ENCODE measurements at places on chromosomes 3 and 15.

GRCh38 chr3:45981346-45982074 lies 14.1 kb downstream of the FYCO1 start:
- DNase-seq: no peak

- DNase-seq: peak; percentile 55
These were observed 3.1 kb downstream of the GP5 start for GRCh38 chr3:194395778-194396538.

GRCh38 chr3:187737368-187738070 lies 7.7 kb downstream of the BCL6 start:
- DNase-seq: no peak

DNA sequence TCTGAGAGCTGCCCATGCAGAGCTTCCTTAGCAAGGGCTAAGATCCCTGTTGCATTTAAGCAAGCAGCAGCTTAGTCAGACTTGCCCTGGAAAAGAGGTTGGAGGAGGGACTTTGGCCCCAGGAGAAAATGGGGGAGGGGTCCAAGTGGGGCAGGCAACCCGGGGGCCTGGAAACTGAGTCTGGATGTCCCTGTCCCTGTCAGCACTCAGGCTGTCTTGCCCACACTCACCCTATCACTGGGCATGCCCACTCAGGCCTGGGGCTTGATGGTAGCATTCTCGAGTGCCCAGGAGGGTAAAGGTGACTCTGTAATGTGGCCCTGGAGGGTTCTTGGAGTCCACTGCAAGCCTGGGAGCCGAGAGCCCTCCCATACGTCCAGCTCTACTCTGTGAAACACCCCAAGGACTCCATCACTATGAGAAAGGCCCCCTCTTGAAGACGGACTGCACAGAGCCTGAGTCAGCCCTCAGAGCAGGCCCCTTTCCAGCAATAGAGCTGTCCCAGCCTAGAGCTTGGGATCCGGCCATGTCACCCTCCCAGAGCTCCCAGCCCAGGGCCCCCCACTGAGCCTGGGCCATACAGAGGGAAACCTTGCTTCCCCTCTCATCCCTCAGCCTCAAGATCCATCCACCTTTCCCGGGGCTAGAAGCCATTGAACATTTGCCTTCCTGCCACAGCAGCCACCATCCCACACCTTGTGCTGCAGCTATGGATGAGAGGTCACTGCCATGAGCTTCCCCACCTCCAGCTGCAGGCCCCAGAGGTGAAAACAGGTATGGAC lies 13.4 kb downstream of the MYL3 start:
- peak; percentile 5 for DNase-seq

DNA sequence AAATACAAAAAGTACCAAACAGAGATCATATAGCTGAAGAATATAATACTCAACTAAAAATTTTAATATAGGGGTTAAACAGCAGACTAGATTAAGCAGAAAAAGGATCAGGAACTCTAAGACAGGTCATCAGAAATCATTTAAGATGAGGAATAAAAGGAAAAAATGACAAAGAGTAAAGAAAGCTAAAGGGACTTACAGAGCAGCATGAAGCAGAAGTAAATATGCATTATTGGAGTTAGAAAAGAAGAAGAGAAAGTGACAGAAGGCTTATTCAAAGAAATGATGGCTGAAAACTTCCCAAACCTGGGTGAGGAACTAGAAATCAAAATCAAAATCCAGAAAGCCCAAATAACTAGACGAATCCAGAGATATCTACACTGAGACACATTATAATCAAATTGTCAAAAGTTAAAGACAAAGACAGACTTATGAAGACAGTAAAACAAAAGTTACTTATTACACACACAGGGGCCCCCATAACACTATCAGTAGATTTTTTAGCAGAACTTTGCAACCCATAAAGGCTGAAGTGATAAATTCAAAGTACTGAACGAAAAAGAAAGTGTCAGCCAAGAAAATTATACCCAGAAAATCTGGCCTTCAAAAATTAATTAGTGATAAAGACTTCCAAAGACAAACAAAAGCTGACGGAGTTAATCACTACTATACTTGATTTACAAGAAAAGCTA lies 95.6 kb downstream of the SCAPER start:
- no peak for DNase-seq

DNA sequence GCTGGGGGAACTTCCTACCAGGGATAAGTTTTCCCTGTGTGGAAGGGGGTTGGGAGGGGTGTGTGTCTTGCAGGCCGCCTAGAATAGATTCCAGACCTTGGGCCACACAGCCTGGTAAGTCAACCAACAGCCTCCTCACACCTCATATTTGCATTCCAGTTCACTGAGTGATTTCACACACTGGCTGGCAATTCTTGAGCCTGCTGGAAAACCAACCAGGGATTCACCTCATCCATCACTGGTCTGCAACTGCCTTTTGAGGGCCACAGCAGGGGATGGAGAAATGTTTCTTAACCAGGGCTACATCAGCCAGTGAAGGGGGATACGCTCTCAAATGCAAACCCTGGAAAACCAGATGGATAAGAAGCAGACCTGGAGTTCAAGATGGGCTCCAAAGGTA lies 2.0 kb downstream of the FSTL1 start:
- DNase-seq: no peak

DNA sequence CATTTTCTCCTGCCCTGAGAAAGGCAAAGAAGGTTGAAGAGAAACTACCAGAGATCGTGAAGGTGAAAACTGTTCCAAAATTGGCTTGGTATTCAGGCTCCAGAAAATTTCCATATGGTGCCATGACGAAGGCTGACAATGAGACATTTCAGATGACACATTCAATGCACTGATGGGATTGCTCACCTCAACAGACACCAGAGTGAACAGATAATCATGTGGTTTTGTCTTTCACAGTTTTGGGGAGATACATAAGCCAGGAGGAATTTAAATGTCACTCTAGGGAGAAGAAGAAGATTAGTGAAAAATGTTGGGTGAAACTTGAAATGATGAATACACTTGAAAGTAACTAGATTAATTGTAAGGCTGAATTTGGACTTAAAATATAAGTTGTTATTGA lies 339.7 kb upstream of the EPHA3 start:
- DNase-seq: no peak

DNA sequence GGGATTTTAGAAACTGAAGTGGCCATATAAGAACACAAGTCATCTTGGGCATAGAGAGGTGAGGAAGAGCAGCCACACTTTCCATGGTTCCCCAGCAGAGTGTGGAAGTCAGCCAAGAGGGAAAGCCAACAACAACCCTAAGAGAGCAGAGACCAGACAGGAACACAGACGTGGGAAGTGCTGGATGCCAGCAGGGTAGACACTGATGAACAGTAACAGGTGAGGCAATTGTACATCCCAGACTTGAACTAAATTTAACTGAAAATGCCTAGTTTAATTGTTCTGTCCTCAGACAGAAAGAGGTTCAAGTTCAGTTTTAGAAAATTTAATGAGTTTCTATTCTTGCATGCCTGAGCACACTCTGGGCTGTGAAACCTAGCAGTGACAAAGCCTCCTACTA lies 212.1 kb downstream of the ATP8B4 start:
- DNase-seq: no peak

DNA sequence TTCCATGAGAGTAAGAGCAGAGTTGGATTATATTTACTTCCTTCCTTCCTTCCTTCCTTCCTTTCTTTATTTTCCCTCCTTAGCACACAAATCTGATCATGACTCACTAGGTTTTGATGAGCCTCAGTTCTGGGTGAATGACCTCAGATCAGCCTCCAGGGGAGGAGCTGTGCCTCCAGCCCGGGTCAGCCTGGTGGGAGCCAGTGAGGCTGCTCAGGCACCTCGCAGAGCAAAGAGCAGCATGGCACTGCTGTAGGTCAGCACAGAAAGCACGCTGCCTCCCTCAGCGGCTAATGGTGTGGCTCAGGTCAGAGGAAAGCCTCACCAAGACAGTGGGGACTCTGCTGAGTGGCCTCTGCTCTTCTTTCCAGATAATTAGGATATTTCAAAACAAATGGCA lies 108.5 kb downstream of the SYNPR start:
- DNase-seq: no peak

GRCh38 chr3:77039606-77040171 lies at the start of gene ROBO2:
Gene ROBO2, plus strand, starts transcription at chr3:77040099. Its CDS starts 687 bp downstream, at chr3:77040786.
- no peak for DNase-seq

GRCh38 chr3:14413381-14414071 lies 11.1 kb downstream of the SLC6A6 start:
- no peak for DNase-seq

GRCh38 chr15:25864966-25865365 lies 1.8 kb upstream of the ATP10A start:
- no peak for DNase-seq

DNA sequence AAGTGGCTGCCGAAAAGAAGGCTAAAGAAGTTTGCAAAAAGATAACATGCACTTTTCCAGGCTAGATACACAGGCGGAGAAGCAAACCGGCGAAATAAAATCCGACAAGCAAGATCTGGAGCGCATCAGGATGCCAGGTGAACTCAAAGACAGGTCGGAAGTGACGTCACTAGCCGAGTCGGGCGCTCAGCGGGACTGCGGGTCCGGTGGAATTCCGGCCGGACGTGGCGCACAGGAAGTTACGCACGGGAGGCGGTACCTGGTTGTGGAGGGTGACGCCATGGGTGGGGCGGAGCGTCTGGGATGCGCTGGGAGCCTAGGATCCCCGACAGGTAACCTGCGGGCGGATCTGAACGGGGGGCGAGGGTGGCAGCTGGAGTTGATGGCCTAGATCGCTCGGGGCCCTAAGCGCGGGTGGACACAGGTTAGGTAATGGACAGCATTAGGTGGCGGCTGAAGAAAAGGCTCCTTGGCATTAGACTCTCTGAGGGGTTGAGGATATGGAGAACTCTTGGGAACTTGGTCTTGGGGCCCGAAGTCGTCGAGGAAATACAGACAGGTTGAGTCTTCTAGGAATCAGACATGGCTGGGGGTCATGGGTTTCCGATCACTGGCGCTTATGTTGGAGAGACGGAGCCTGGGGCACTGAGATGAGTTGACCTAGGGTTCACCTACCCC lies 29.0 kb upstream of the EHHADH start:
- DNase-seq: peak; percentile 76

GRCh38 chr3:159453036-159453435 lies 535.6 kb upstream of the IL12A start:
- DNase-seq: no peak

GRCh38 chr3:89762405-89762804 lies 655.0 kb downstream of the EPHA3 start:
- DNase-seq: no peak

- DNase-seq: no peak
These were observed 9.8 kb downstream of the SELENOS start for GRCh38 chr15:101267320-101268104.

DNA sequence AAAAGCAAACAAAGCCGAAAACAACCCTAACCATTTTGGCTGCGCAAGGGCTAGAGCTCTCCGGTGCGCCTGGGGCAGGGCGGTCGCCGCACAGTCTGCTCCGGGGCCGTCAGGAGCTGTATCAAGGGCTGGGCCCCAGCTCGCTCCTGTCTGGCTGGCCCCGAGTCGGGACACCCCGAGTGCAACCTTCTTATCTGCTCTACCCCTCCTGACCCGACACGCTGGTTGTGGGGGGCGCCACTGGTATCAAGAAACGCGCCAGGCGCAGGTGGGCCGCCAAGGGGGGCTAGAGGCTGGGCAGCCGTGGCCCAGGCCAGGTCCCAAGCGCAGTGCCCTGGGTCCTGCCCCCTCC lies 36.0 kb downstream of the NR2F2 start:
- DNase-seq: no peak

- DNase-seq: no peak
These were observed 351.6 kb downstream of the TIGIT start for GRCh38 chr3:114645392-114645791.

- no peak for DNase-seq
These were observed 34.8 kb upstream of the RAB6B start for GRCh38 chr3:133930341-133930933.

DNA sequence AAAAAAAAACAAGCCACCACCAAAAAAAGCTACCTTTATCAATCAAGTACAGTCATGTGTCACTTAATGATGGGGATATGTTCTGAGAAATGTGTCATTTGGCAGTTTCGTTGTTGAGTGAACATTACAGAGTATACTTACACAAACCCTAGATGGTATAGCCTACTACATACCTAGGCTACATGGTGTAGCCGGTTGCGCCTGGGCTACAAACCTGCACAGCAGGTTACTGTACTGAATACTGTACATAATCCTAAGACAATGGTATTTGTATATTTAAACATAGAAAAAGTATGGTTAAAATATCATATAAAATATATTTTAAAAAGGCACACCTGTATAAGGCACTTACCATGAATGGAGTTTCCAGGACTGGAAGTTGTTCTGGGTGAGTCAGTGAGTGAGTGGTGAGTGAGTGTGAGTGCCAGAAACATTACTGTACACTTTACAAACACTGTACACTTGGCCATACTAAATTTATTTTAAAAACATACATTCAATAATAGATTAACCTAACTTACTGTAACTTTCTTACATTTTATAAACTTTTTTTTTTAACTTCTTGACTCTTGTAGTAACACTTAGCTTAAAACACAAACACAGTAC lies 25.9 kb upstream of the JMJD7 start:
- DNase-seq: no peak

- no peak for DNase-seq
These were observed 142.7 kb downstream of the FNDC3B start for GRCh38 chr3:172181932-172182586.

GRCh38 chr3:14811684-14812083 lies 7.1 kb upstream of the FGD5 start:
- DNase-seq: no peak

GRCh38 chr3:106183762-106184391 lies 315.1 kb upstream of the CBLB start:
- DNase-seq: no peak

DNA sequence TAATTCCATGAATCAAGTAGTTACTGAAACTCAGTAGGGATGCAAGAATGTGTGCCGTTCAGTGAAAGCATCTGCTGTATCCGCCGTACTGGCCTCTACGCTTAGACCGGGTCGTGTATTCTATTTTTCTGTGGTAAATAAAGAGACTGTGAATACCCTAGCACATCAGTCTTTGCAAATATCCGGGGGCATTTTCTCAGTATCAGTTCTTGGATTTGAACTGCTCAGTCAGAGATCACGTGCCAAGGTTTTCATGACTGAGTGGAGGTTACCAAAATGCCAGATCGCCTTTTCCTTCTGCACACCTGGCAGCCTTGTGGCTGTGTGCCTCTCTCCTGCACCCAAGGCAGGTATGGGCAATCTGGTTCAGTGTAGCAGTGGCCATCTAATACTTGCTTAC lies 377.0 kb downstream of the OCA2 start:
- DNase-seq: no peak

GRCh38 chr3:49346797-49347251 lies 7.0 kb upstream of the USP4 start:
- no peak for DNase-seq

DNA sequence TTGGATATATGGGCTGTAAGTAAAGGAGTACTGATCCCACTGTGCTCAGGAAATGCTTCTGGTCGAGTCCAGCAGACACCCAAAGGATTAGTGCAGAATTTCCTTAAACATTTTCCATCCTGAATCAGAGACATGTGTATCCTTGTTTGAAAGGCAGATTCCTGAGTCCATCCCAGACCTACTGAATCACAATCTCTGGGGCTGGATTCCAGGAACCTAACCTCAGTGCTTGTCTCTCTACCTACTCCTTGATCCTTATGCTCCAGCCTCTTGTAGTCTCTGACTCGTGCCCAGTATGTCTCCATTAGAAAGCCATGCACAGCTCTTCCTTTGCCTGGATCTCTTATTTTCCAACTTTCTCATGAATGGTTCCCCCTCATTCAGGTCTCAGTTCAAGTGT lies 585.8 kb downstream of the NLGN1 start:
- no peak for DNase-seq

GRCh38 chr3:98583766-98584165 lies 9.6 kb downstream of the CPOX start:
- no peak for DNase-seq

Measured in T-cell (primary cell).